Upper lobe of right lung (tissue), 1 donor: ENCODE measurements at places on chromosomes 13 and 19.

DNA sequence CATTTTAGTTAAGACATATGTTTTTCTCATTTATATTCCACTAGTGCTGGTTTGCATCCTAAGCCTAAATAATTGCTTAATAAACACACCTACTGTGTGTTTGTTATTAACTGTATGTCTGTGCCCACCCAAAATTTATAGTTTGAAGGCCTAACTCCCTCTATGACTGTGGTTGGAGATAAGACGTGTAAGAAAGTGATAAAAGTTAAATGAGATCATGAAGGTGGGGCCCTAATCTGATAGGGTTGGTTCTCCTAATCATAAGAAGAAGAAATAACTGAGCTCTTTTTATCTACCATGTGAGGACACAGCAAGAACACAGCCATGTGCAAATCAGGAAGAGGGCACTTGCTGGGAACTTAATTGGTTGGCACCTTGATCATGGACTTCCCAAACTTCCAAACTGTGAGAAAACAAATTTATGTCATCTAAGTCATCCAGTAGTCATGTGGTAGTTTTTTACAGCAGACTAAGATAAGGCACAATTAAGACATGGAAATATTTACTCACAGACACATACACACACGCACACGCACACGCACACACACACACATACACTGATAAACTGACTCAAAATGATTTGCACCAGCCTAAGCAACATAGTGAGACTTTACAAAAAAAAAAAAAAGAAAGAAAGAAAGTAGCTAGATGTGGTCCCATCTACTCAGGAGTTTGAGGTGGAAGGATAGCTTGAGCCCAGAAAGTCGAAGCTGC is 662.1 kb downstream of the PCDH9 start:
- DNase-seq = no peak

GRCh38 chr19:32691952-32692726 is 518 bp downstream of the NUDT19 start:
- peak; percentile 89 for DNase-seq

DNA sequence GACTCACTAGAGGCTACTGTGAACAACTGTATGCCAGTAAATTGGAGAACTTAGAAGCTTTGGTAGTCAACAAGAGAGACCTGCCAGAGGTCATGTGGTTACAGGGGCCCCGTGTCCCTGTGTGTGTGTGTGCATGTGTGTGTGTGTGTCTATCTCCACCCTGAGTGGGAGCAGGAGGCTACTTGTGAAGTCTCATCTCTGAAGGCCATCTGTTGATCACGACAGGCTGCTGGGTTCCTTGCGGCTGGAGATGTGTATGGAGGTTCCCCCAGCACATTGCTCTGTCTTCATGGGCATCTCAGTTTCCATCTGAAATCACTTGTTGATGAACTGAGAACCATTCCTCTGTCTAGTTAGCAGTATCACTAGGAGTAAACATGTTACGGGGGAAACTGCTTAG is 58.2 kb upstream of the TEX29 start:
- DNase-seq = no peak

- no peak for DNase-seq
Measured at GRCh38 chr19:18291019-18291524, 9.7 kb upstream of the JUND start.

GRCh38 chr19:51551673-51552432 is 19.2 kb upstream of the ZNF175 start:
- DNase-seq = no peak

- DNase-seq = no peak
Measured at GRCh38 chr19:46081928-46082727, 41.3 kb upstream of the IGFL4 start.

DNA sequence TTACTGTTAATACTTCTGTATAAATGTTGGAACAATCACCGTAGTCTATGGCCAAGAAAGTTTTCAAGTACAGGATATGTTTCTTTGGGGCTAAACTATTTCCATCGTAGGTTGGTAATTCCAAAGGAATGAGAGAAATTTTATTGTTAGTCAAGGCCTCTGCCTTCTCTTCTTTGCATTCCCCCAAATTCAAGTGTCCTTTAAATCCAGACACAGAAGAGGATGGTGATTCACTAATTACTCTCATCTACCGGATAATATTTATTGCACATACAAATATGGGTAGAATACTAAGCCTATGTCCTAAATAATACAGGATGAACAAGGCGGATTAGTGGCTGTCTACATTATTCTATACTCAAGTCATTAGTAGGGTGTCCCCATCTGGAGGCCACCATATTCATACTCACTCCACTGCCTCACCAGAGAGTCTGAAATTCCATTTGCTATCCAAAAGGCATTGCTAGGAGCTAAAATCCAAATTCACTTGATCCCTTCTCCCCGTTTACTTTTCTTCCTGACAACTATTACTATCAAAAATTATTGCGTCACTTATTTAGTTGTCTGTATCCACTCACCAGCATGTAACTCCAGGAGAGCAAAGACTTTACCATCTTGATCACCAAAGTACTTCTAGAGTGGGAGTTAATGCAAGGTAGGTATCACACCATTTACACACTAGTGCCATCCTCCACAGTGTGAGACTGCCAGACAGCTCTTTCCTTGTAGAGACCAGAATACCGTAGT is 82.4 kb upstream of the SGCG start:
- no peak for DNase-seq

DNA sequence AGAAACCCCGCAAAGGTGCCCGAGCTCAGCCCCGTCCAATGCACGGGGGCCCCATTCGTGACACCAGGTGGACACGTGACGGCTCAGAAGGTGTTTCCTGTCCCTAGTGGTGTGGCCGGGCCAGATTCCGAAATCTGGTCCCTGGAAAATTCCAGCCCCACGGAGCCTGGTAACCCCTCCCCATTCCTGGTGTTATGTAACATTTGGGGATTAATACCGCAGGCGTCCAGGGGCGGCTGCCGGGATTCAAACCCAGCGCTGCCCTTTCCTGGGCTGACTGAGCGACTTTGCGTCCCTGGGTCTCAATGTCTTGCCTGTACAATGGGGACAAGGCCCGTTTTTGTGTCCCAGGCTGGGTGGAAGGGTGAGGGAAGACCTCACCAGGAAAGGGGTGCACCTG is 1.0 kb upstream of the PLK5 start:
- no peak for DNase-seq

DNA sequence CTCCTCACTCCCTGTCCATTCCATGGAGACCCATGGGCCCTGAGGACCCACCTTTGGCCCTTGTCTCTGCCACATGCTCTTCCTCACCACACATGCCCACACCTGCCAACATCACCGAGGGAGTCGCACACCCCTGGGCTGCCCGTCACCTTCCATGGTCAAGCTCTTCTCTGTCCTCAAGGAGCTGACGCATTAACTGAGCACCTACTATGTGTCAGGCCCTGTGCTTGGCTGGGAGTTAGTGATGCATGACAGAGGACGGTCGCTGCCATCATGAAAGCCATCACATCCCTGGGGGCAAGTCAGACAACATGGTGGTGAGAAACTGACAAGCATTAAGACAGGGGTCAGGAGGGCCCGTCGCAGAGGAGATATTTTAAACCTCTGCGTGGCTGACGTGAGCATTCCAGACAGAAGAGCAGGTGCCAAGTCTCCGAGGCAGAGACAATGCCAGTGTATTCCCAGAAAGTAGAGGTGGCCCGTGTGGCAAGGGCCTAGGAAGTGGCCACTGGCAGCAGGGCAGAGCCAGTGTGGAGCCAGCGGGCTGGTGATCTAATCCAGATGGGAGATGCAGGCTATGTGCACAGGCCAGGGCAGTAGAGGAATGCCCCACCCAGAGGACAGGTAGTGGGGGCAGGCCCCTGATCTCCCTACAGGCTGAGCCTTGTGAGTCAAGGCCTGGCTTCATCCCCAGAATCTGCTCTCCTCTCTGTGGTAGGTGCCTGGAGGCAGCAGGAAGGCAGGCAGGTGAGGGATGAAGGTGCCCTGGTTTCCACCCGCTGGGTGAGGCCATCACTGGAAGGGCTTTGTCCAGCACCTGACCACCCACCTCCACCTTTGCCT is 21.2 kb downstream of the ELAVL1 start:
- DNase-seq = no peak

- no peak for DNase-seq
Measured at GRCh38 chr13:50094615-50095293, 79.5 kb downstream of the KCNRG start.

GRCh38 chr19:23776507-23777205 is 18.0 kb upstream of the ZNF681 start:
- no peak for DNase-seq

- no peak for DNase-seq
Measured at GRCh38 chr19:44719262-44719701, 20.3 kb downstream of the CEACAM16 start.

GRCh38 chr19:15562861-15563260 is 52.2 kb upstream of the CYP4F8 start:
- DNase-seq = no peak

GRCh38 chr13:47475441-47475948 is 525.6 kb downstream of the SUCLA2 start:
- no peak for DNase-seq
